ENCODE measurements at places on chromosomes 16 and 17. TPM values are rescaled to one million over a fixed set of nuclear protein-coding genes. Genes with fewer than 3 reads are reported as not detected.

DNA sequence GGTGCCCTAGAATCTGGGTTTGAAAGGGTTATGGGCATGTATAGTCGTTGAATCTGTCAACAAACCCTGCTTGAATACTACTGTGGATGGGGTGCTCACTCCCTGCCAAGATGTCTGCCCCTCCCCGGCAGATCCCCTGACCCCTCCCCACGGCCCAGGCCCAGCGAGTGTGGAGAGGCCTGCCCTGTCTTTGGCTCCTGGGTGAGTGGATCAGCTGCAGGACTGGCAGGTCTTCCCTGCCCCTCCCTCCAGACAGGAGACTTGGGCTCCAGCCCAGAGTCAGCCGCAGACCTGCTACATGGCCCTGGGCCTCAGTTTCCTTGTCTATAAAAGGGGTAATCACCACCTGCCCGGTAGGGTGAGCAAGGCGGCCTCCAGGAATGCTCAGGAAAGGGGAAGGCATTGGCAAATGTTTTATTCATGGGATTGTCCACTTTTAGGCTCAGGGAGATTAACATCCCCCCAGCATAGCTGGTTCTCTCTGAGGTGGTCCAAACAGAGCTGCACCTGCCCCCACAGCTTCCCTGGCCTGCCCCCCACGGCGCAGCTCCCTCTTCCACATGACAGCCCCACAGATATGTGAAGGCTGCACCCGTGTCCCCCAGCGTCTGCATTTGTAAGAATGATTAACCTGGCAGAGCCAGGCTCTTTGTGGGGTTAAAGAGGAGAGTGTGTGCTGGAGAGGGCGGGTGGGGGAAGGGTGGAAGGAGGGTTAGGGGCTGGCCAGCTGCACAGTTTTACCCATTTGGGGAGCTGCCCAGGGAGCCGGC lies 18.5 kb upstream of the SPNS2 start:
- DNase-seq = no peak

GRCh38 chr16:88640498-88641247 lies 2.3 kb downstream of the IL17C start:
- DNase-seq = no peak

The PRAC1 gene
- not detected for total RNA-seq

The PIK3R6 gene
- not detected for total RNA-seq

The TAF15 gene
- 85.9 TPM for total RNA-seq

Data from sigmoid colon (tissue), 7 donors.